ENCODE measurements at places on chromosomes 5 and 9. TPM values are rescaled to one million over a fixed set of nuclear protein-coding genes. Genes with fewer than 3 reads are reported as not detected.

The SRD5A1 gene
- total RNA-seq: 31.8 TPM

The TUSC1 gene
- total RNA-seq: 7.0 TPM

The PHF24 gene
- total RNA-seq: 0.09 TPM

The ZFP37 gene
- 1.4 TPM for total RNA-seq

The TEX48 gene
- not detected for total RNA-seq

The GABRA1 gene
- total RNA-seq: not detected

The TPM2 gene
- total RNA-seq: 647 TPM

The FOXD4L4 gene
- total RNA-seq: 0.13 TPM

The SH2D3C gene
- 0.08 TPM for total RNA-seq

Measured in A549 treated with AZD2906 at 1 μM for 4 hours (cell line).